ENCODE measurements at places on chromosomes 2 and 18.

DNA sequence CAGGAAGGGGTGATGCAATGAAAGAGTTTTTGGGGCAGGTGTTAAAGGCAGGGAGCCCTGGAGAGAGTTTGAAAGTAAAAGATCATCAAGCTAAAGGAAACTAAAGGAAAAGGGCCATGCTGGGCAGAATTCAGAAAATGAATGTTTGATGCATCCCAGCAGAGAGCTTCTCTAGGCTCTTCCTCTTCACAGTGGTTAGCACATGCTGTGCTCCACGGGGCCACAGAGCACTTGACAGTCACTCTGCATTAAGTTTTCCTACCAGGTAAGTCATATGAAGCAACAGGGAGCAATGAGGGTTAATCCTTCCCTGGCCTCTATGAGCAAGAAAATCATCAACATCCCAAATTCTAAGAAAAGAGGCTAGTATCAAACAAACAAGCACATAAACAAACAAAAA, 895.2 kb downstream of the TRIB2 start:
- DNase-seq, result no peak

GRCh38 chr2:231905026-231905425, 21.2 kb downstream of the NPPC start:
- DNase-seq, result no peak

DNA sequence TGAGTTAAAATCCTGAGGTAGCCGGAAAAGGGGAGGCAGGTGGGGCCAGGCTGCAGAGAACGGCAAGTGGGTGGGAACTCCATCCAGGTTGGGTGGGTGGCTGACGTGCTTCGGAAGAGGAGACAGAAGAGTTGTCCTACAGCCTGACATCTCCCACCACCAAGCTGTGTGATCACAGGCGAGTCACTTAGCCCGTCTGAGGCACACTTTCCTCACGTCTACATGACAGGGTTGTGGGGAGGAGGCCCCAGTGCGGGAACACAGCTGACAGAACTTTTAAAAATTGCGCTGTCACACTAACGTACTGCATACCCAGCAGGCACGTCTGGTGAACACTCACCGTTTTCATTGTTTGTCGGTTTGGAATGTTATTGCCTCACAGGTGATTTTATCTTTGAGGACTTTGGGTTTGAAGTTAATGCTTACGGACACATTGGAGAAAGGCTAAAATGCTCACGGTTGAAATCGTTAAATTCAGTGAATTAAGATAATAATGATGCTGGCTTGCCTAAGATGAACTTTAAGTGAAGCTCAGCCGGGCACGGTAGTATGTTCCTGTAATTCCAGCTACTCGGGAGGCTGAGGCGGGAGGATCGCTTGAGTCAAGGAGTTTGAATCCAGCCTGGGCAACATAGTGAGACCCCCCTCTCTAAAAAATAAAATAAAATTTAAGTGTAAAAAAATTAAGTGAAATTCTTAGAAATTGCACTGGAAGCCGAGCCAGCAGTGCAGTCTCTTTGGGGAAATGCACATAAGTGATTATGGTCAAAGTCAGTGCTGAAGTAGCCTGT, 8.9 kb downstream of the EMILIN2 start:
- DNase-seq, result no peak

DNA sequence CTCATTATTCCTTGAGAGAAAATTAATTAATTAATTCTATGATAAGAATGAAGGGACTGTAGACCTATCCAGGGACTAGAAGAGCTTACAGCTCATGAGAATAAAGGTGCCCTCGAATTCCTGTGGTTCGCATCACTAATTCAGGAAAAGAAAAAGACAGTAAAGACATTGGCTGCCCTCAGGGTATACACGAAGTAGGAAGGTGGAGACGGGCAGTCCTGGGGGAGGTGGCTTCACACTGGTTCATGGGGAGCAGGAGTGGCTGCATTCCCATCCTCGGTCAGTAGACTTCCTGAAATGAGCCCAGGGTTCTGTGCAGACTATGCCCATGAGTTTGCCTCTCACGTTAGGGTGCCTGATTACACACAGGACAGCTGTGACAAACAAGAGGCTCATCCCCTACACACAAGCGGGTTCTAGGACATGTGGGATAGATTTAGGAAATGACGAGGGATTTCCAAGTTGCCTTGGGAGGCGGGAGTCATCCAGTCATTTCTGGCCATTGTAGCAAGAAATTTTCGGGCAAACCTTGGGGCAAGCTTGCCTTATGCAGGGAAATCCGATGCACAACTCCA, 282.2 kb downstream of the CYP26B1 start:
- DNase-seq, result no peak

GRCh38 chr18:33369711-33370449, 70.6 kb downstream of the CCDC178 start:
- DNase-seq, result no peak

GRCh38 chr18:2979129-2979528, 33.8 kb downstream of the LPIN2 start:
- DNase-seq, result no peak

DNA sequence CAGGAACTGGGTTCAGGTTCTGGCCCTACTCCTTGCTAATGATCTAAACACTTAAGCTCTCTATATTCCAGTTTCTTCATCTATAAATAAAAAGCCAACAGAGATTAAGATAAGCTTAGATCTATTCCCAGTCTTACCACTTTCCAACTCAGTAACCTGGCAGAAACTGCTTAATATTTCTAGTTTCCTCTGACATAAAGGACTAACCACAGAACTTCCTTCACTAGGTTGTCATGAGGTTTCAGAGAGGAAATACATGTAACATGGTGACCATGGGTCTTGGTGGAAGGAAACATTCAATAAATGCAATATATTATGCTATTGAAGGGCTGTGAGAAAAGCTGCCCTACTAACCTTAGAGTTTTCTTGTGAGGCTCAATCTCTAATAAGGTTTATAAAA, 114.4 kb upstream of the PDE1A start:
- no peak for DNase-seq

- DNase-seq, result no peak
These were observed 24.0 kb downstream of the C2orf49 start for GRCh38 chr2:105361102-105361889.

GRCh38 chr2:78967294-78967693, 58.2 kb upstream of the REG3G start:
- no peak for DNase-seq

GRCh38 chr18:59839246-59839645, 60.5 kb upstream of the PMAIP1 start:
- DNase-seq, result no peak

GRCh38 chr2:54838585-54839035, 115.1 kb downstream of the EML6 start:
- peak; percentile 84 for DNase-seq

- no peak for DNase-seq
These were observed 123.9 kb downstream of the PLEKHM3 start for GRCh38 chr2:207901401-207901800.

GRCh38 chr2:241895427-241895711, 25.8 kb downstream of the RTP5 start:
- DNase-seq, result no peak

- DNase-seq, result no peak
These were observed 141.9 kb upstream of the ID2 start for GRCh38 chr2:8539743-8540551.

DNA sequence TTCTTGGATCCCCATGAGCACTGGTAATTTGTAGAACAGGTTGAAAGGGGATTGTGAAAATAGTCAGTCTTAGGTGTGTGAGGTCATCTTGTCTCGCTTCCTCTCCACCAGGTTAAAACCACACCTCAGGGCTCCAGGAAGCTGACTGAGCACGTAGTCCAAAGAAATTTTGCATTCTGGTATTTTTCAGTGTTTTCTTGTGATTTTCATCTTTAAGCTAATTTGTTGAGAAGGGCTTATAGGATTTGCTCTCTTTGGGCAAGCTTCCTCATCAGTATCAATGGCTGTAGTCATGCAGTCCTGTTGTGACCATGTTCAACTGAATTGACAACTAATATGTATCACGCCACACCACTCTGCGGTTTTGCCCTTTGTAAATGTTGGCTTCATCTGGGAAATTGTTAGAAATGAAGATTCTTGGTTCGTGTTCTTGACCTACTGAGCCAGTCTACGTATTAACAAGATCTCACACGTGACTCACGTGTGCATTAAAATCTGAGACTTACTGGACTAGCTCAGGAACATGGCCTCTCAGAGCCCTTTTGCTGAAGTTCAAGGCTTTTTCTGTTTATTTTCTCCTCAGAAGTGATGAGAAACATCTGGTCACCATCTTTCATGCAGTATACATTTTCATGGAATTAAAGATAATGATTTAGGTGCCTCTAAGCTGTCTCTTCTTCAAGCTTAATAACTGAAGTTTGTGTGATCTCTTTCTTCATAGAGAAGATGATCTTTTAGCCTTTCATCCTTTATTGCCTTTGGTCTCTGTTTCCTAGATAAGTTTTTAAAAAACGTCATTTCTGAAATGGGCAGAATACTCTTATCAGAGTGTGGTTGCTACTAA, 32.8 kb downstream of the FMNL2 start:
- DNase-seq, result no peak

DNA sequence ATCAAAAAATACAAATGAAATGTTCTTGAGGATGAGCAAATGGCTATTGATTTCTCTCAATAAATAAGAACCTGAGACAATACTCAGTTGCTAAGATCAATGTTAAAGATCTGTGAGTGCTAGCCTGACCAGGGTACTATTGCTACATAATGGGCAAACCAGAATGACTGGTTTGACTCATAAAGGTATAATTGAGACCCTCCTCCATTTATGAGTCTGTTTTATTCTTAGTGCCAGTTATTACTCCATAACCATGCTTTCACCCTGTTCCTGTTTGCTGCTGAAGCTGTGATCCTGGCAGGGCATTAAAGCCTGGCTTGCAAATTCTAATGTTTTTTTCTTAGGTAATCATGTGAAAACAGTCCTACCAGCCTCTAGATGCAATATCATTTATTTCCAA, 56.6 kb upstream of the PPM1B start:
- DNase-seq, result no peak

DNA sequence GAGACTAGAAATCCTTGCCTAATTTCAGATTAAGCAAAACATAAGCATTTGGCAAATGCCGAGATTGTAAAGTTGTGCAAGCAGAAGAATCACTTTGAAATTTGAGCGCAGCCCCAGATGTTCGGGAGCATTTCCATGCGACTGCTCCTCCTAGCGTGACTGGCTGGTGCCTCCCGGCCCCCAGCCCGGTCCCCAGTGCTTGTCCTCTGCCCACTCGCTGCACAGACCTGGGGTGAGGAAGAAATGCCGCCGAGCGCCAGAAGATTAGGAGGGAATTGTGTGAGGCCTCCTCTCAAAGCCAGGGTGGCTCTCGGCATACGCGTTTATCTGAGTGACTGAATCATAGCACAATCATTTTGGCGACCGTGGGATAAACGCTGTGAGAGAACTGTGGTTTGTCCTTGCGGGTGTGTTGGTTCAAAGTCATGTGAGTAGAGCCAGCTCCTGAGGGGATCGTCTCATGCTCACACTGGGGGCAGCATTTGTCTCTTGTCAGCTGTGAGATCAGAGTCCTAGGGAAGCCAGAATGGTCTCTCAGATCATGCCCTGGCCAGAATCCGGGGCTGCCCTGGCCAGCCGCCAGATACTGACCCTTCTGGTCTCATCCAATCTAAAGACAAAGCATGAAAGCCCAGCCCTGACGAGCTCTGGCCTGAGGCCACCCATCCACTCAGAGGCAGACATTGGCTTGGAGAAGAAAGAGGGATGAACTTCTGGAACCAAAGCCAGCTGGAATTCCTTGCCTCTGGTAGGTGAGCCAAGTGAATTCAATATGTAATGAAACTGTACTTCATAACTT, 189.3 kb downstream of the SH3RF3 start:
- peak; percentile 89 for DNase-seq

- DNase-seq, result no peak
These were observed 68.5 kb upstream of the FAM117B start for GRCh38 chr2:202566286-202566685.

- DNase-seq, result no peak
These were observed 98.1 kb downstream of the MMADHC start for GRCh38 chr2:149489452-149489851.

GRCh38 chr2:113061896-113062770, 3.1 kb downstream of the IL36RN start:
- no peak for DNase-seq

DNA sequence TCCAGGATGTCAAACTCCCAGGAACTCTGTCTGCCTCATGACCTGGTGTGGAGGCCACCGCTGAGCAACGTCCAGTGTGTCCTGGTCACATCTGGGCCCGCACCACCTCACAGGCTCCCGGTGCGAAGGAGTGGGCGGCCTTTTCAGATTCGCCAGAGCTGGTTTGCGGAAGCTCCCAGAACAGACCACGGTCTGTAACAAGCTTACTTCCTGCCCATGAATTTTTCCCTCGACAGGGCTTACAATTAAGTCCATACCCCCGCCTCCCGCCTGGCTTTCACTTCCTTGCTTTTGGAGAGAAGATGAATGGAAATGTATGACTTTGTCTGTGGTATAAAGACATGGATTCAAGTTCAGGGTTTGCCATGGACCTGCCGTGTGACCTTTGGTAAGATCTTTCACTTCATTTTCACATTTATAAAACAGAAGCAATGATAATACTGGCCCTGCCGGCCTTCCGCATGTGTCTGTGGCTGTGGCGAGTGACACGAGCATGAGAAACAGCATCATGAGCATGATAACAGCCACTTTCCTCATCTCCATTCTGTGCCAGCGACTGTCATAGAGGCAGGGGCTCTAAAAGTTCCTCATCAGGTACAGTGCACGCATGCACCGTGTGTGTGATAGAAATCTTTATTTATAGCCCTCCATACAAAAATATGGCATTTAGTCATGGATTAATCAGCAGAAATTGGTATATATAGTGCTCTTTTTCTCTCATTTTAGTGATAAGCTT, 31.0 kb upstream of the KCNF1 start:
- DNase-seq, result no peak

GRCh38 chr2:102159295-102159694, 16.7 kb downstream of the IL1R1 start:
- no peak for DNase-seq

- no peak for DNase-seq
These were observed 67.1 kb downstream of the CPS1 start for GRCh38 chr2:210623506-210623905.

DNA sequence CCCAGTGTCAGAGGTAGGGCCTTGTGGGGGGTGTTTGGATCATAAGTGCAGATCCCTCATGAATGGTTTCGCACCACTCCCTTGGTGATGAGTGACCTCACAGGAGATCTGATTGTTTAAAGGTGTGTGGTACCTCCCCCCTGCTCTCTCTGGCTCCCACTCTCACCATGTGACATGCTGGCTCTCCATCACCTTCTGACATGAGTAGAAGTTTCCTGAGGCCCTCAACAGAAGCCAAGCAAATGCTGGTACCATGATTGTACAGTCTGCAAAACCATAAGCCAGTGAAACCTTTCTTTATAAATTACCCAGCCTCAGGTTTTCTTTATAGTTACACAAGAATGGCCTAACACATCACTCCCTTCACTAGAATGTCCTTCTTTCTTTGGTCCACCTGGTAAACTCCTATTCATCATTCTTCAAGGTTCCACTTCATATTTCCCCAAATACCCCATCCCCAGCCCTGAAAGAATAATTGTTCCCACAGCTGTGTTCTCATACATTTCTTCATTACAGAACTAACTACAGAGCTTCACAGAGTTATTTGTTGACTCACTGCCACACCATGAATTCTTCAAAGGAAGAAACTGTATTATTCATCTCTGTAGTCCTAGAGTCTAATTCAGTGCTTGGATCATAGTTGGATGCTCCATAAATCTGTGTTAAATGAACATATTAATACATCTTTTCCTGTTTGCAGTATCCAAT, 81.2 kb upstream of the STK17B start:
- DNase-seq, result peak; percentile 32

- DNase-seq, result no peak
These were observed 1169.2 kb upstream of the NXPH2 start for GRCh38 chr2:139949242-139949972.
